ENCODE measurements at places on chromosomes 7 and 10.

- peak; percentile 90 for DNase-seq
Measured at GRCh38 chr10:119025336-119025735, 4.2 kb upstream of the NANOS1 start.

- peak; percentile 27 for DNase-seq
Measured at GRCh38 chr10:4941540-4942330, 21.5 kb upstream of the AKR1C1 start.

DNA sequence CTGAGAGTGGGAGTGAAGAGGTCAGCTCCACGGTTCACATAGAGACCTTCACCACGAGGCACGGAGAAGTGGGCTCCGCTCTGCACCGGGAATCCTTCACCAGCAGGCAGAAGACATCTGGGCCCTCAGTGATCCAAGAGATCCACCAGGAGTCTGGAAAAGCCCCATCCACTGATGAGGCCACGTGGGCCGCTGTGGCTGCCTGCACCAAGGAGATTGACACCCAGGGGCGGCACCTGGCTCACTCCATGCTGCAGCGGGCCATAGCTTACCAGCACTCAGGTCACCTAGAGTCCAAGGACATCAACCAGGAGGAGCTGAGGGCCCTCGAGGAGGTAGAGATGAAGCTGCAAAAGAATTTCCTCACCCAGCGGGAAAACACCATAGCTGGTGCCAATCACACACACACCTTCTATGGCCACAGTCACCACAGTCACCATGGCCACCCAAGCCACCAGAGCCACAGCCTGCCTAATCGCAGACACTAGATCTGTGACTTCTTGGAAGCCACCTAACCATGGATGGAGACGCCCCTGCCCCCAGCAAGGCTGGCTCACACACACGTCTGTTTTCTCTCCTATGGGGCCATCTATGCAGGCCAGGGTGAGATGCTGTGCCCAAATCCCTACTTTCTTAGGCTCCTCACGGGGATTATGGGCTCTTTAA, 694 bp downstream of the C10orf62 start:
- DNase-seq = no peak

GRCh38 chr7:74633451-74633921, 24.0 kb upstream of the GTF2I start:
- no peak for DNase-seq

DNA sequence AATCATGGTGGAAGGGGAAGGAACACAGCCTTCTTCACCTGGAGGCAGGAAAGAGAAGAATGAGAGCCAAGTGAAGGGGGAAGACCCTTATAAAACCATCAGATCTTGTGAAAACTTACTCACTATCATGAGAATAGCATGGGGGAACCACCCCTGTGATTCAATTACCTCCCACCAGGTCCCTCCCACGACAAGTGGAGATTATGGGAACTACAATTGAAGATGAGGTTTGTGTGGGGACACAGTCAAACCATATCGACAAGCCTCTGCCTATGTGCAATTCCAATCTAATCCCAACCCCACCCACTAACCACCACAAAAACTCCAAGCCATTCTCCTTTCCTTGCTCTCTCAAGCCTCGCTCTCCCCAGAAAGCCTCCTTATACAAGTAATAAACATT, 69.2 kb downstream of the TAC1 start:
- DNase-seq = no peak

GRCh38 chr7:844514-844913, 12.2 kb downstream of the SUN1 start:
- no peak for DNase-seq

Measured in EH (cell line).